ENCODE measurements at places on chromosomes 7 and 10.

GRCh38 chr10:55820478-55820877, 540.6 kb downstream of the ZWINT start:
- DNase-seq: no peak

DNA sequence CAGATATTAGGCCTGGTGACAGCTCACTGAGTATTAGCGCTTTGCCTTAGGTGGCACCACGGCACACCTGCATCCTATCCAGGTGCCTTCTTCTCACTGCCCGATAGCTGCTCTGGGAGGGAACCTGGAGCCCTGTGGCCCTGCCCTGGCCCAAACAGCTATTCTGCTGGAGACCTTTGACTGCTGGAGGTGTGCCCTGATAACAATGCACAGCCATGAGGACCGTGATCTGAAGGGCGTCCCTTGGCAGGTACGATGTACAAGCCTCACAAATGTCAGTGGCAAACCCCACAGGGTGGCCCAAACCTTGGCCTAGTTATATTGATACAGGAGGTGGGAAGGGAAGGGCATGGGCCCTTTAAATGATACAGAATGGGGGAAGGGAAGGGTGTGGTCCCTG, 259.5 kb downstream of the GRID1 start:
- no peak for DNase-seq

GRCh38 chr7:27100694-27101170, 1.8 kb downstream of the HOXA2 start:
- DNase-seq: no peak

GRCh38 chr7:17806631-17807030, 133.7 kb downstream of the SNX13 start:
- DNase-seq: no peak

- no peak for DNase-seq
These were observed 438.6 kb upstream of the GALNT17 start for GRCh38 chr7:70693321-70693685.

Measured in DMS153 (cell line).